ENCODE measurements at places on chromosomes 5 and 9.

DNA sequence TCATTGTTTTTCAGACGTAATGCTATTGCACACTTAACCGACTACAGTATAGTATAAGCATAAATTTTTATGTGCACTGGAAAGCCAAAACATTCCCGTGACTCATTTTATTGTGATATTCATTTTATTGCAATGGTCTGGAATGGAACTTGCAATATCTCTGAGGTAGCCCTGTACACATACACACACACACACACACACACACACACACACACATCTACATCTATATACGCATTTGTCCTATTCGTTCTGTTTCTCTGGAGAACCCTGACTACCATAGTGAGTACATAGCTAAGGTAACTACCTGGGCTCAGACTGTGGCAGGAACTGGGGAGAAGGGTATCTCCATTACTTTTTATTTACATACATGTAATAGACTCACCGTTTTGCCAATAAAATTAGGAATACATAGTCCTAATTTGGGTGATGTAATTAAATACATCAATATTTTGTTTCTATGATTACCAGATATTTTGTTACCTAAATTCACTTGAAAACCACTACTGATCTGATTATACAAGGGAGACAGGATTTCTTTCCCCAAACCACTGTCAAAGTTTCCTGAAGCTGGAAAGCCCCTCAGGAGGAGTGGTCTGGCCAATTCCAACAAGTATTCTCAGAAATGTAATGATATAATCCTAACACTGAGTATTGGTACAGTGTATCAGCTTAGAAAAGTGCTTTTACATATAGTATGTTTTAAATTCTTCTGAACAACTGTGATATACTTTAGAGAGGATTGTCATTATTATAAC is 74.0 kb upstream of the PLPP1 start:
- no peak for DNase-seq

DNA sequence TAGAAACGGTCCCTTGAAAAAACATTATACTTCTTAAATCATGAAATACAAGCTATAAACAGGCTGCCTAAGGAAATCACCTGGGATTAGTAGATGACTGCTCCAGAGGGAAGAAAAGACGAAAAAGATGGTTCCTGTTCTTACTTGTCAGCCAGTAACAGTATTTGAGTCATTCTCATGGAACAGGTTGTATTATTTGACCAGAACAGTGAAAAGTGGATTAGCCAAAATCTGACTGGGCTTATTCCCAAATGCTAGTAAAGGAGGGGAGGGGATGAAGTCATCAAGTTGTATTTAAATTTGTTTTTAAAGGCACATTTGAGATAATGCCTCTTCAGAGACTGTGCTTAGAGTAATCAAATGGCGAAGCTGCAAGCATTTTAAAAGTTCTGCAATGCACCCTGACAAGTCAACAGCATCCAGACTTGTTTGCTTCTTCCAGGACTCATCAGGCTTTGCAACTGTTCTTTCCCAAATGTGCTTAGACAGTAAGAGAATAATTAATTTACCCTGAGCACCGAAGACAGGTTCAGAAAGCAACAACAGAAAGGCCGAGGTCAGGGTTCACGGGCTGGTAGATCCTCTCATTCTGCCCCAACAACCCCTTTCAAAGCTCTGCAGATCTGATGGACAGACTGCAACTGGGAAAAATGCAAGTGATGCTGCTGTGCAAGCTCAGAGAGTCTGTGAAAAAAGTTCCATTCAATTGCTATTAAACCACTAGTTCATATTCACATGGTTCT is 800.6 kb downstream of the KCTD16 start:
- no peak for DNase-seq

DNA sequence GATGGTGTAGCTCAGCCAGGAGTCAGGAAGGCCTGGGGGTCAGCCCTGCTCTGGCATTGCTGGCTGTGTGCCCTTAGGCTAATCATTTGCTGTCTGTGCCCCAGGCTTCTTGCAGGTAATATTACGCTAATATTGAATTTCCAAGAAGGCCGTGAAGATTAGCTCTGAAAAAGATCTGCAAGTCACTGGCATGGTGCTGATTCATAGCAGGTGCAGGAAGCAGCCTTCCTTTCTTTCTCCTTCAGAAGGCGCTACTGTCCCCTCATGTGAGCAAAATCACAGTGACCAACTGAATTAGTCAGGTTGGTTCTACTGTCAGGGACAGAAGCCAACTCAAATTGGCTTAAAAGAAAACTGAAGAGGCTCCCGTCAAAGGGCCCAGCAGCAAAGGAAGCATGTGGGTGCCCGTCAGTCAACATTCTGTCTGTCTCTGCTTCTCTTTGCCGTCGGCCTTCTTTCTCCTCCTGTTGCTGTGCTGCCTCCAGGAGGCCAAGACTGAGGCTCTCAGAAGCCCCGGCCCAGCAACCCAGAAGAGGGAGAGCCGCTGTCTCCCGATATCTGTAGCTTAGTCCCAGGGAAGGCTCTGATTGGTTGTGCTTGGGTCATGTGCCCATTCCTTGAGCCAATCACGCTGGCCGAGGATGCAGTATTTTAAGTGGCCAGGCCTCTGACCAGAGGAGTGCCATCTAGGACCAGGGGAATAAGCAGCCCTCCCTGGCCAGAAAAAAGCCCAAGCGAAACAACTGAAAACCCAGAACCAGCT is 67.8 kb upstream of the NEURL1B start:
- DNase-seq: no peak

GRCh38 chr9:70255486-70255885 is 3.3 kb upstream of the SMC5 start:
- no peak for DNase-seq
